ENCODE measurements at places on chromosomes 16 and 17.

- no peak for DNase-seq
These were observed 20.8 kb downstream of the CIAPIN1 start for GRCh38 chr16:57426356-57426755.

DNA sequence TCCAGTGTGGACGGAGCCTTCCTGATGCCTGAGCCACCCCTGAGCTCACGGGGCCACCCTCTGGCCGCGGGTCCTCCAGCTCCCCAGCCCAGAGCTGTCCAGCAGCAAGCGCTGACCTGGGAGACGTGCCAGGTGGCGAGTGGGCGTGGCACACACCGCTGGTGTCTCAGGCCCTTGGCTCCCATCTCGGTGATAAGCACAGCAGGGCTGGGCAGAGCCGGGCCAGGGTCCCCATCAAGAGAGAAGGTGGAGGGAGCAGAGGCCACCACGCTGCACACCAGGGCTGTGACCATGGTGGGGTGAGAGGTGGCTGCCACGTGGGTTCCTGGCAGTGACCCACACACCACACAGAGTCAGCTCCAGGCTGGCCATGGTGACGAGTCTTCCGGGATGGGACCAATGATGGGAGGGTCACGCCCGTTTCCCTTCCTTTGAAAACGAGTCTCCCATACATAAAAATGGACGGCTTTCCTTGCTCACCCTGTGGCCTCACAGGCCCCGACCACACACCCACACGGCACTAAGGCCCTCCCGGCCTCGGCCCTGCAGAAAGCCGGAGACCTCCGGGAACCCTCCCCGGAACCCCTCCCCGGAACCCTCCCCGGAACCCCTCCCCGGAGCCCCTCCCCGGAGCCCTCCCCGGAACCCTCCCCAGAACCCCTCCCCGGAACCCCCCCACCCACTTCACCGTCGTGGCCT is 16.8 kb downstream of the UTS2R start:
- DNase-seq: no peak

DNA sequence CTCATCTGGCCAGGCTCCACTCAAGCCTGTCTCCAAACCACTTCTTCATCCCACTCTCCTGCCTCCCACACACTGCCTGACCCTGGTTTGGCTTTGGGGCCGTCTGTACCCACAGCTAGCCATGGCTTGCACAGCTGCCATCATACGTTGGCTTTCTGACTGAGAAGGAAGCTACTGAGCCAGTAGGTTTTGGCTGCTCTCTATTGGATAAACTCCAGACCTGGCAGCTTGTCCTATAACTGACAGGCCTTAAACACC is 3.9 kb downstream of the MIF4GD start:
- DNase-seq: no peak

DNA sequence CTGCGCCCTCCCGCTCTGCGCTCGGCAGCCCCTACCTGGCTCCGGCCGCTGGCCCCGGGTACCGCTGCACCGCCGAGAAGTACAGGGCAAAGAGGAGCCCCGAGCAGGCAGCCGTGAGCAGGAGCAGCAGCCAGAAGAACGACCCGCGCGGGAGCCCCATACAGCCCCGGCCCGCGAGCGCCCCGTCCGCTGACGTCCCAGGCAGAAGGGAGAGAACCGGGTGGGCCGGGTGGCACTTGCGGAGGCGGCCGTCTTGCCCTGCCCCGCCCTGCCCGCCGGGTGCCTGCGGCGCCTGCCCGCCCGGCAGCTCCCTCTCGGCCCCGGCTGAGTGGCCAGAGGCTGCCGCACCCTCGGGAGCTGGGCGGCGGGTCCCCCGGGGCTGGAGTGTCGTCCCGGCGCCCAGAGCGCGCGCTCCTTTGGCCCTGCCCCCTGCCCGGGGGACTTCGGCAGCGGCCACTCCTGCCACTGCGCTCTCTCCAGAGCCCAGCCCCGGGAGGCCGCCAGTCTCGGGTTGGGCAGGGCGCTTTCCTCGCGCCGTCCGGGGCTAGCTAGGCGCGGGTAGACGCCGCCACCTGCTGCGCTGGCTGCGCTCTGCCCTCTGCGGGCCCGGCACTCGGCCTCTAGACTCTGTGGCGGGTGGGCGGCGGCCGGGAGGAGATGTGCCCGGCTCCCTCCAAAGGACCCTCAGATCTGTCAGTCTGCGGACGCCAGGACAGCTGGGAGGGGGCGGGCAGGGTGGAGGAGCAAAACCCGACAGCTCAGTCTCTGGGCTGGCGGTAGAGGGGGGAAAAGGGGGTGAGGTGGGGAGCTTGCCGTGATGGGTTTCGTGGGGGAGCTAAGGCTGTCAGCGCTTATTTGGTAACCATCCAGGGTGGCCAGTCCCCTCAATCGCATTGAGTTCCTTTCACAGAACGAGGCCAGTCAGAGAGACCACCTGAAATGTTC is at the start of gene ST6GALNAC2:
ST6GALNAC2 (minus strand) TSS at position 212 of the 945 bp plus-strand sequence; CDS start at position 160, 52 bp downstream.
- DNase-seq: peak; percentile 39

DNA sequence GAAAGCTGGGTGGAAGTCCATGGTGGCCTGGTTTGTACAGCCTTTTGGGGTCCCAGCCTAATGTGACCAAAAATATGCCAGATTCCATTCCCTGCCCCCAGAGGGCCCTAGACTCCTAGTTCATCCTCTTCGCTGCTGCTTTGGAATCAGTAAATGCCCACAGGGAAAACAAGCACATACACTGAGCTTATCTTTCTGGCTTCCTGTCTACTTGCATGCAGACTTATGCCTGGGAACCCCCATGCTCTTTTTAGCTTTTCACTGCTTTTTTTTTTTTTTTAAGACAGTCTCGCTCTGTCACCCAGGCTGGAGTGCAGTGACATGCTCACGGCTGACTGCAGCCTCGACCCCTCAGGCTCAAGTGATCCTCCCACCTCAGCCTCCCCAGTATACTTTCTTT is 6.2 kb upstream of the CD300LG start:
- no peak for DNase-seq

DNA sequence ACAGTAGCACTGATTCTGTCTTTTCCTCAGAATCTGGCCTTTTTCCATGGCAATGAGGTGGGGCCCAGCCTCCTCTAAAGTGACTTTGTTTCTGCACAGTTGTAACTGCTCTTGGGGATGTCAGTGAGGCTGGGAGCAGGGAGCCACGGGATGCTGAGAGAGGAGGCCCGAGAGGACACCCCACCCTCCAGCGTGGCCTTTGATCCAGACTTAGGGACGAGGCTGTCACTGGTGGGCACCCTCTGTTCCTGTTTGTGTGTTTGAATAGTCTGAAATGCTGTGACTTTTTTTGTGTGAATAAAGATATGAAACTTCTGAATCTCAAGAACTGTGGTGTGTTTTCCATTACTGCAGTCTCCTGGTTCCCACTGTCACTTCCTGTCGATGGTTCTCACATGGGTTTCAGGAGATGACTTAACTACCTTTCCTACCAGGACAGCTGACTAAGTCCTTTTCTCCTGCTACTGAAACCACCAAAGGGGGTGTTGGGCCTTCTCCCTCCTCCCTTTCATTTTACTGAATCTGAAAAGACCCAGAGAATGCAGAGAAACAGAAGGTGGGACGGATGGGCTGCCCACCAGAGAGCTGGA is 18.6 kb downstream of the KCTD2 start:
- no peak for DNase-seq

DNA sequence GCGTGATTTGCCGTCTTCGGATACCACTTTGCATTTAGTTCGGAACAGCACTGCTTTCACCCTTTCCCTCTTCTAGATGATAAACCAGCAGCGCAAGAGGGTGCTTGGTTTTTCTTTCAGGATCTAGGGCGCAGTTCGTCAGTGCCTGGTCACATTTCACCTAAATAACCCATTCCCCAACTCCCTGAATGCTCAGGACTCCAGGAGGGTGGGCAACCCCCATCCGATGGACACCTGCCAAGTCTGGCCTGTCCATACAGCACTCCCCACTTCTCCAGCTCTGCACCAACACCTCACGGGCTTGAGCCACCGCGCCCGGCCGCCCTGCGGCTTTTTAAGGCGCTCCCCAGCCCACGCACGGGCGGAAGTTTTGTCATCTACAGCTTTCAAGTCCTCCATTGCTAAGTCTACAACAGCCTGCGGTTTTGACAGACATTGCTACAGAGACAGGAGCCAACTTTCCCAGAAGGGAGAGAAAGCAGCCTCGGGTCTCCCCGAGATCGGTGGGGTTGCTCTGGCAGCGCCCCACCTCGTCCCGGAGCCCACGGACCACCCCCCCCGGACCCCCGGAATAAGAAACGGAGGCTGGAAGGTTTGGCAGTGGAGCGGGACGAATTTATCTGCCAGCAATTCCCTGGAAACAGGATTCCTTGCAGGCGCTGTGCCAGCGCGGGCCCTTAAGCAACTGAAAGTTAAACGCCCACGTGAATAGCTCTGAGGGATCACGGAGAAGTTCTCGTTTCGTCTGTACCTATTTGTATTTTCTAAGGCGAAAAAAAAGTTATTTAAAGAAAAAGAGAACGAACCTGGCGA is 38.6 kb upstream of the SLFN13 start:
- peak; percentile 84 for DNase-seq

DNA sequence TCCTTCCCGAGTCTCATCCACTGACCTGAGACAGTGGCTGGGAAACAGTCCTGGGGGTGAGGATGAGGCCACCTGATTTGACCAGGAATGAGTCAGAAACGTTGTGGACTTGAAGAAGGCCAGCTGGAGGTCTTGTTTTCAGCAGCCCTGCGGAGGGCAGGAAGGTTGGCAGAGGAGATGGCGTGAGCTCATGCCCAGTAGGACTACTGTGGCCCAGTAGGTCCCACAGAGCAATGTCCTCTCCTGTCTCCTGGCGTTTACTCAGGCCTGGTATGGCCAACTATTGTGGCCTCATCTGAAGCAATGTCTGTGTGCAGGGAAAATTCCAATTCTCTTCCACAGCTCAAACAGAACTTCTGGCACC is 84.1 kb upstream of the DNAJA2 start:
- DNase-seq: no peak

- no peak for DNase-seq
These were observed 498 bp downstream of the PIMREG start for GRCh38 chr17:6444571-6445335.

DNA sequence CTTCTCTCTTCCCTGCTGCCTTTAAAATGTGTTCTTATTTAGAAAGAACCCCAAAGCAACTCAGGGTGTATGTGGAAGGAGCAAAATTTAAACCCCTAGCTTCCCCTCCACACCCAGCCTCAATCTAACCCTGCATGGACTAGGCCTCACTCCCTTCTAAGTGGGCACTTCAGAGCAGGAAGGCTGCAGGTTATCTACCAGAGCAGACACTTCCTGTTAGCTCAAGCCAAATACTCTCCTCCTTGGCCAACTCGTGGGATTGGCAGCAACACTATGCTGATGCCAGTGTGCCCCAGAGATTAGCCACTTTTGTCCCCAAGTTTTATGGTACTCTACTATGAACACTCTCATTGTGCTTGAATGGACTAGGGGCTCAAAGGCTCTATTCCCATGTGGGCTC is 35.6 kb downstream of the CCDC42 start:
- no peak for DNase-seq

GRCh38 chr17:35368081-35368830 is 5.2 kb downstream of the SLFN11 start:
- no peak for DNase-seq

DNA sequence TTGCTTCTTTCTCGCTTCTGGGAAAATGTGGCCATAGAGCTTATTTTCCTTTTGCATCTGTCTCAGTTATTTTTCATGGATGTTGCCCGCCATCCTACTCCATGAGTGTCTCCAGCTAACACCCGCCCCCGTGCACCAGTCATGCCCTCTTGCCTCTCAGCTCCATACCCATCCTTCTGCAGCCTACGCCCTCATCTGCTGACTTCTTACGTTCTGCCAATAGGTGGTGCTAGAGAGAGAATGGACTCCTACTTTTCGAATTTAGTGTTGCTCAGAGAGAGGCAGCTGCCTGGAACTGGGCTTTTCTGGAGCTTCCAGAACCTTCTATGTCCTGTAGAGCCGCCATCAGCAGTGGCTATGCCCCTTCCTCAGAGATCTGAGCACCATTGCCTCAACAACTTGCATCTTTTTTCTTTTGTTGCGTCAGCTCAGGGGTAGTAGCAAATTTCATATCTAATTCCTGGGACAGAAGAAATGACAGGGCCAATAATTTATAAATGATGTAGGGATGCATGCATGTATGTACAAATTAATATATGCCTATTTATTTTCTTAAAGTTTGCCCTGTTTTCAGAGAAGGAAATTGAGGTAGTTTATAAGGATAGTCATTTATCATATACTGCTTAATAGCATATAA is 119.7 kb upstream of the MYOCD start:
- DNase-seq: no peak

- peak; percentile 28 for DNase-seq
These were observed 27.1 kb downstream of the CDH13 start for GRCh38 chr16:82653550-82654511.

GRCh38 chr17:66595893-66596292 is 239.0 kb upstream of the CACNG5 start:
- DNase-seq: no peak

DNA sequence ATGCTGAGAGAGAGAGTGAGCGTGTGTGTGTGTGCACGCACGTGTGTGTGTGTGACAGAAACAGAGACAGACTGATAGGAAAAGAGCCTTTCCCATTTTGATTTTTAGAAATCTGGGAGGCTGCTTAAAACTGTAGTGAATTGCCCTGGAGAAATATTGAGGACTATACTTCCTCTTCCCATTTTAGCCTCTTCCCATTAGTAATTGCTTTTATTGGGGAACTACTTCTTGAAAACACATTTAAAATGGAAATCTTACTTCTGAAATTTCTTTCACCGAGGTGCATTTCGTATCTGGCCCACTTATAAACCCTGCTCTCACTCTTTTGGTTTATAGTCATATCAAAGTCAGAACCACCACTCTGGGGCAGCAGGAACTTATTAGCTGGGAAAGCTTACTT is 47.1 kb downstream of the NUP93 start:
- DNase-seq: no peak

GRCh38 chr17:47252766-47253512 is 688 bp upstream of the ITGB3 start:
- DNase-seq: no peak

- DNase-seq: no peak
These were observed 849.1 kb upstream of the RBFOX1 start for GRCh38 chr16:6483469-6484033.

DNA sequence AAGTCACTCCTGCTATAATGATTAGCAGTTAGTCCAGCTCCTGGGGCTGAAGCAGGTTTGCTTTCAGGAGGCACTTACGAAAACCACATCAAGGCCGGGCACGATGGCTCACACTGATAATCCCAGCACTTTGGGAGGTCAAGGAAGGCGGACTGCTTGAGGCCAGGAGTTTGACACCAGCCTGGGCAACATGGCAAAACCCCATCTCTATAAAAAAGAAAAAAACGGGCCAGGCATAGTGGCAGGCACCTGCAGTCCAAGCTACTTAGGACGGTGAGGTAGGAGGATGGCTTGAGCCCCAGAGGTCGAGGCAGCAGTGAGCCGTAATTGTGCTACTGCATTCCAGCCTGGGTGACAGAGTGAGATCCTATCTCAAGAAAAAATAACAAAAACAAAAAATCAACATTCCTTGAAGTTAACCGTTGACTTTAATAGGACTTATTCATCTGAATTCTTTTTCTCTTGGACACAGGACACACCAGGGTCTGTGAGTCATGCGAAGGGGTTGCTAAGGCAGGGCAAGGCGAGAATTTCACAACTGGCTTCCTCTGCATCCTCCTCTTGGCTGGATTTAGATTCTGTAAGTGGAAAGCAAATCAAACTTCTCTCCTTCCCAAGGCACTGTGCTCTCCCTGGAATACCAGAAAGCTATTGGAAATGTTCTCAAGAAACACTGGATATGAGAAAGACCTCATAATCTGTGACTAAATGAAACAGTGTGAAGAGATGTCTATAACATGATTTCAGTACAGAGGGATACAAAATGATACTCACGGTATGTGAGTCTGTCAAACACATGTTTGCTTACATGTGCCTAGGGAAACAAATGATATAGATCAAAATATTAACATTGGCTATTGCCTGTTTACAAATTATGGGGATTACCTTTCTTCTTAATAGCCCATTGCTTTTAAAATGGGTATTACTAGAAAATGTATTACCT is 99.5 kb downstream of the SYCE1L start:
- no peak for DNase-seq
